ENCODE measurements at places on chromosomes 2 and 18.

DNA sequence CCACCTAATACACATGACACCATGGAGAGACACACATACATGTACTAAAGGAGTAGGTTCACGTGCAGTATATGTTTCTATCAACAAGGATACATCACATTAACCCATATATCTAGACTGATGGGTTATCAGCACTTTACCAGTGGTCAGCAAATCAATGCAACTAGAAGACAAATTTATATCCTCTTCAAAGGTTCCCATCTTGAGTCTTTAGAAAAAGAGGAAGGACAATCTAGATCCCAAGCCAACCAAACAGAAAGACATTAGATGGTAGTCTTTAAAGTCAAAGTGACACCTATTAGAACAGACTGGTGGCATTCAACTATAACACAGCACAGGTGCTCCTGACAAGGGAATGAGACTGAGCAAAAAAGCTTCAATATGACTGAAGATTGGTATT, 13.8 kb upstream of the SERTAD2 start:
- no peak for DNase-seq

- no peak for DNase-seq
Observed at GRCh38 chr18:31607384-31607783, 15.7 kb downstream of the TTR start.

DNA sequence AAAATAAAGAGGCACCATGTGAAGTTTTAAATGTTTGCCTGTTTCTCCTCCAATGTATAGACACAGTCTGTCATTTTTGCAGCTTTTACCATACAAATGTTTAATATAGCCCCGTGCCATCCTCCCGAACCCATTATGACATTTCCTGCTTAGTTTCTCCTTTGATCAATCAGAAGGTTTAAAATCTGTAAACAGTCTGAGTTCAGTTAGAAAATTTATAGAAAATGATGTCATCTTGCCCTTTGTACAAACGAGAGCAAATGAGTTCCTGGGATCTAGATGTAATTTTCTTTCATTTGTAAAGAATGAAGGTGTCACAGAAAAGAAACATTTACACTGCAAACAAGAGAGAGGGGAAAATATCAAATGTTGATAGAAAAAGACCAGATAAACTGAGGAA, 62.7 kb upstream of the NFU1 start:
- DNase-seq, result peak; percentile 25

DNA sequence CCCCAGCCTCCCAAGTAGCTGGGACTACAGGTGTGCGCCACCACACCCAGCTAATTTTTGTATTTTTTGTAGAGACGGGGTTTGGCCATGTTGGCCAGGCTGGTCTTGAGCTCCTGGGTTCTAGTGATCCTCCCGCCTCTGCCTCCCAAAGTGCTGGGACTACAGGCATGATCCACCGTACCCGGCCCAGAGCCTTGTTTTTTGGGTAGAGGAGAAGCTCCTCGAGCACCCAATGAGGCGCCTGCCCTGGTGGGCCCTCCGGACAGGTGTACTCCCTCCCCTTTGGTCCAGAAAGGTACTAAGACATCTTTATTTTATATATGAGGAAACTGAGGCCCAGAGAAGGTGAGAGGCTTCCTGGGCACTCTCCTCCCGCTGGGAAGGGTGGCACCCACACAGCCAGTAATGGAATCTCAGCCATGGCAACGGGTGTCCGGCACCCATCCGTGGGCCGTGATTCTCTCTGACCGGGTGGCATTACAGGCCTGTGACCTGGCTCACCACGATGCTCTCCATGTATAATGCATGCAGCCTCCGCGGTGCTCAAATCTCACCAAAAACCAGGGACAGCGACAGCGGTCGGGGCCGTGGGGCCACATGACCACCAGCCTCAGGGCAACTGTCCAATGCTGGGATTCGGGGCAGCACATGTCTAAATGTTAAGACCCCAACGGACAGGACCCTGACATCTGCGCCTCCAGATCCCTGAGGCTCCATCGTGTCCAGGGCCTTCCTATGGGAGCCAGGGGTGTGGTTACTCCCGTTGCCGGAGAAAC, 16.8 kb upstream of the KLHL30 start:
- DNase-seq, result no peak

DNA sequence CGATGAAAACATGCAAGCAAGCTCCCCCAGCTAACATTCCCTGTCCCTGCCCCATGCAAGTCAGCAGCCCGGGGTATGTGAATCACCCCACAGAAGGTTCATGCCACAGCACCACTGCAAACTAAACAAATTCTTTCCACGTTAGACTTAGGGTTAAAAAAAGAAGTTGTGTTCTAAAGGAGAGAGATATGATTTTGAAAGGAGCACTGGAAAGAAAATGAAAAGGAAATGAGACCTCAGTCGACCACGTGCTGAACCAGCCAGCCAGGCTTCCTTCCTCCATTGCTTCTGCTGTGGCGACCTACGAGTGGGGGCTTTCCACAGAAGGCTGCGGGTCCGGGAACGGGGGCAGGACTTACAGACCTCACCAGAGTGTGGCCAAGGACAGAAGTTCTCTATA, 52.0 kb downstream of the ARL4C start:
- no peak for DNase-seq

- DNase-seq, result no peak
Observed at GRCh38 chr2:39408351-39409136, 28.5 kb downstream of the MAP4K3 start.

DNA sequence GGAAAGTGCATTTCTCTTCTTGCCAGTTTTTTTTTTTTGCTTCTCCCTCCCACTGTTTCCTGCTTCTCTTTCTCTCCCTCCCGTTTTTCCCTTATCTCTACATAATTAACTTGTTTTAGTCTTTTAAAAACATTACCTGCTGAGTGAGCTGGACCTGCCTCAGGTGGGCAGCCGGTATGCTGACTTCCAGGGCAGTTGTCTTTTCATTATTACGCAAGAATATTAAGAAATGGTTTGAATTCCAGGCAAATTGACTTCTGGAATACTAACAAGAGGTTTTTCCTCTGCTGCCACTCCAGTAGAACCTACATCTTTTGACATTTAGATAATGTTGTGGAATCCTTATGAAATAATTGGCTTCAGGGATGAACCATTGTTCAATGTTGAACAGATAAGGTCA, 161.8 kb downstream of the THSD7B start:
- DNase-seq, result no peak

- DNase-seq, result no peak
Observed at GRCh38 chr2:121220995-121221394, 64.0 kb downstream of the TFCP2L1 start.

DNA sequence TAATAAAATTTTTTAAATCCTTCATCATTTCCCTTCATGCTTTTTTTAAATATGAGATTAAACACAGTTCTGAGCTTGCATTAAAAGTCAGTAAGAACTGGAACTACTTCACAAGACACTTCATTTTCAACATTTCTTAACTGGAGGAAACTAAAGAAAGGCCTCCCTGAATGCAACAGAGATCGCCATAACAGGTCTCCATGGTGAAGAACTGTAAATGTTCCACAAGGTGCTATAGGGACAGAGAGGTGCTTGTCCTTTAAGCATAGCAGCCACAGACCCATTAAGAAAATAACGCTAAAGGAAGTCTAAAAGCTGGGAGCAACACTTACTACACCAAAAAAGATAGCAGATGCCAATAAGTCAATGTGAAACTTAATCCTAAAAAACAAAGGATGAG, 8.5 kb downstream of the STAM2 start:
- DNase-seq, result no peak

GRCh38 chr2:45353879-45354278, 257.2 kb downstream of the SRBD1 start:
- DNase-seq, result no peak

DNA sequence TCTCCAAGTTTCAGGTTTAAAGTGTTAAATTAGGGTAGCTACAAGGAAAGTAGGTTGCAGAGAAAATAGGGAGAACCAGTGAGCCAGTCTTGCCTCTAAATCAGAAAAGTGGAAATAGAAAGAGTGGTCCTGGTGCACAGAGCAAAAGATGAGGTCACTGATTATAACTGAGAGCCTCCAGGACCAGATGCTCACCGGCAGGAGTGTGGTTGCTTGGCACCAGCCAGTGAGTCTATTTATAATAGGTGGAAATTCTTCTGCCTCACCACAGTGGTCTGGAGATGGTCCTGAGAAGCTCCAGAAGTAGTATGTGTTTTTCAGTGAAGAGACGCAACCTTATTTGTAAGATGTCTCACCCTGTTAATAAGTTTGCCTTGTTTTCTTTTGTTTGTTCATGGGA, 373.9 kb upstream of the KCNJ3 start:
- no peak for DNase-seq

- no peak for DNase-seq
Observed at GRCh38 chr18:35507623-35508022, 9.9 kb upstream of the INO80C start.

GRCh38 chr2:169363560-169364150, 1.3 kb upstream of the LRP2 start:
- DNase-seq, result no peak

GRCh38 chr18:31225668-31226067, 63.0 kb upstream of the DSC1 start:
- no peak for DNase-seq

DNA sequence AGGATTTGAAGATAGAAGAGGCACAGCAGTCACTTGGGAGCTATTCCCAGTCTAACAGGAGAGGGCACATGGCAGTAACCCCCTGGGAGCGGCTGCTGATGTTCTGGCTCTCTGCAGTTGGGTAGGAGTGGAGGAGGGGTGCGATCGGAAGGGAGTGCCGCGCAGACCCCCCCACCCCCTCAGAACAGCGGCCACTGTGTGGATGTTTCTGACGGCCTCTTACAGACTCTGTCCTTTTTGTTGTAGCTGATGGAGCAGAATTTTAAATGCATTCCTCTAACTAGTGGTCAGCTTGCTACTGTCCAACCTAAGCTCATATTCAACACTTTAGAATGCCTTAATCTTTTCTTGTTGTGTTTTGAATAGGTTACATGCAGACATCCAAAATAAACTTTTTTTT, 127.9 kb downstream of the AGAP1 start:
- DNase-seq, result no peak

DNA sequence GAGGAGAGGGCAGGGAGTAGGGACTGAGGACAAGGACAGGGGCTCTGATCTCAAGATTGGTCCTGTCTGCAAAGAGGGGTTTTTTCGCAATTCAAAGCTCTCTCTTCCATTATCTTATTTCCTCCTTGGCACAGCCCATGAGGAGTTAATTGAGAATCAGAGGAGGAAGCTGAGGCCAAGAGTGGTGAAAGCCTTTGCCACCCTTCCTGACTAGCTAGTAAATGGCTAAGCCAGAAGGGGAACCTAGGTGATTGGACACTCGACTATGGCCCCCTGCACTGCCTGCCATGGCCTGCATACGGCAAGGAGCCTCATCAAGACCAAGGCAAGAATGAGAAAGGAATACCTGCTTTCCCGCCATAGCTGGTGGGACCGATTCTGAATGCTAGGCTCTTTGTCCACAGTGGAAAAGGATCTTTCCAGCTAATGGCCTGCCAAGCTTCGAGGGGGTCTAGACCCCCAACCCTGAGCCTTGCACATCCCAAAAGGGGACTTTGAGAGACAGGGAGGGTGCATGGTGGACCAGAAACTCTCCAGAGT, 237.9 kb downstream of the HAUS1 start:
- DNase-seq, result no peak

DNA sequence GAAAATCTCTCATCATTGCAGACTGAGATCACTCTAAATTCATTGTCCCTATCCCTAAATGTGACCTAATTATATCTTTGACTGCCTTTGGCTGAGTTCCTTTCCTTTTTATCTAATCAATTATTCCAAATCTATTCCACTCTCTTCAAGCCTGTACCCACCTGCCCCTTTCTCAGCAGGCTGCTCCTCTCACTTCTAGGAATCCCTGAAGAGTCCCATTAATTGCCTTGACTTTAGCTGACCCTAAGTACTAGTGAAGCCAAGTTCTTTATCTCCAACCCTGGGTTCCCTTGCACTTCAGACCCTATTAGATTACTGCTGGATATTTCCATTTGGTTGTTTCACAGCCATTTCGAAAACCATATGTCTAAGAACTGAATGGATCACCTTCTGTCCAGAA, 102.8 kb downstream of the GREB1L start:
- no peak for DNase-seq

- no peak for DNase-seq
Observed at GRCh38 chr2:15687243-15687642, 95.6 kb downstream of the DDX1 start.

- no peak for DNase-seq
Observed at GRCh38 chr2:240327566-240327965, 107.9 kb upstream of the GPC1 start.

DNA sequence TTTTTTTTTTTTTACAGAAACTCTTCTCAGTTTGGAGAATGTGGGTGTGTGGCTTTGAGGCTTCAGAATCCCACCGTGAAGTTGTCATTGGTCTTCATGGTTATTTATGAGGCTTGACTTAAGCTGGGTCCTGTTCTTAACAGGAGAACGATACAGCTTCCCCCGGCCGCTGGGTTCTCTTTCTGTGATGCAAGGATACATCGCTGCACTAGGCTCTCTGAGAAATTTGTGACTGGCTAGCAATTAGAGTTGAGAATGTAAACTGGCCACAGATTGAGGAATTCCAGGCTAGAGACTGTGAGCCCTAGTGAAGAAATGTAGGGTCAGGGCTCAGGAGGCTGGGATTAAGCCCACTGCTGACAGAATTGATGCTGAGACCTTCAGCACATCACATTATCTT, 29.8 kb downstream of the MGAT5 start:
- DNase-seq, result no peak

DNA sequence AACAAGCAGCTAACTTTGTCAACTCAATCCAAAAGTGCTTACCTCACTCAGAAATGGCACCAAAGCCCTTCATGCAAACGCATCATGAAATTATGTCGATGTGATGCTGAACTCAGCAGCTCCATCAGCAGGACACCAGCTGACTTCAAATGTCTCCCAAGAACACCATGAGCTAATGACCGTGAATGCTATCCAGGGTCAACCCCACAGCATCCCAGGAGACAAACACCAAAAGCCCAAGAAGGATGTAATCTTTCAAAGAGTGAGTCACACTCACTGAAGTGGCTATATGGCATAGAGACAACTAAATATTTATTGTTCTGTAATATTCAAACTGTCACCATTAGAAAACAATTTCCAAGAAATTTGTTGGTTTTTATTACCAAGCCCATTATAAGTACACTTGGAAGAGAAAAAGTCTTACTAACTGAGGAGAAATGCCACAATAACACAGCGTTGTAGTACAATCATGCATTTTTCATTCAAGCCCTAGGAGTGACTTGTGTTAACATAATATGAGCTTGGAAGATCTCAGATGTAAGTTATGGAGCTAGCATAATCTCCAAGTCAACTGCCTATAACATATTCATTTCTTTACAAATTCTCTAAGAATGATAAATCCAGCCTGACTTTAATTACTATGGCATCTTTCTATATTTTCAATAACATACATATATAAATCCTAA, 165.0 kb upstream of the CCDC68 start:
- no peak for DNase-seq

All from NCI-H1930 (cell line).